Hair follicular keratinocyte (primary cell): ENCODE measurements at places on chromosomes 5 and 9. TPM values are rescaled to one million over a fixed set of nuclear protein-coding genes. Genes with fewer than 3 reads are reported as not detected.

The MZB1 gene
- total RNA-seq, result 0.16 TPM in 1 of 2 replicates, not detected in the other

The SPINK7 gene
- 0.47 TPM in 1 of 2 replicates, not detected in the other for total RNA-seq

The ZNF454 gene
- 0.08 and 0.16 TPM in 2 replicates for total RNA-seq

The TYRP1 gene
- total RNA-seq, result not detected in 2 replicates

The ABL1 gene
- 28.3 and 28.6 TPM in 2 replicates for total RNA-seq
